Activated CD8-positive, alpha-beta memory T cell treated with anti-CD3 and anti-CD28 coated beads for 4 hours (primary cell): ENCODE measurements at places on chromosomes 5 and 9.

GRCh38 chr5:61313960-61314681, 17.9 kb upstream of the ZSWIM6 start:
- no peak for DNase-seq

DNA sequence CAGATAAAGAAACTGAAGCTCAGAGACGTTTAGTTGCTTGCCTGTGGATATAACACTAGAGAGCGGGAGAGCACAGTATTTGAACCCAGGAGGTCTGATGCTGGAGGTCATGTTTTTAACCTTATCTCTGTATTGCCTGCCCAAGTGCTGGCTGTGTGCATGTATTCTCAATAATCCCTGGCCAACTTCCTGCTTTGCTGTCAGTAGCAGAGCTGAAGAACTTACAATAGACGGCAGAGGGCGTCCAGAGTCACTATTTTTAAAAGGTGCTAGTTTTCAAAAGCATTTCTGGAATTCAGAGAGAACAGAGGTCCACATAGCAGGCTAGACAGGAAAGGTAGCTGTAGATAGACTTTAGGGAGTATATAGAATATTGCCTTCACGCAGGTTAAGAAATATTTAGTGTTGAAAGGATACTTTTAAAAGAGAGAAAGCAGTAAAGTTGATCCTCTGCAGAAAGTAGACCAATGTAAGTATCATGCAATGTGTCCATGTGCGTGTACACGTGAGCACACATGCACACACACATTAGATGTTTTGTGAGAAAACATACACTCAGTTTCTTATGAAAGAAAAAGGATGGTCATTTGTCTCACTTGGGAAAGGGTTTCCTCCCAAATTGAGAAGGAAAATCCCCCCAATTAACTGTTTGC, 46.3 kb downstream of the PTCD2 start:
- DNase-seq = no peak

- DNase-seq = no peak
Observed at GRCh38 chr5:30092548-30092947, 1100.9 kb upstream of the CDH6 start.

DNA sequence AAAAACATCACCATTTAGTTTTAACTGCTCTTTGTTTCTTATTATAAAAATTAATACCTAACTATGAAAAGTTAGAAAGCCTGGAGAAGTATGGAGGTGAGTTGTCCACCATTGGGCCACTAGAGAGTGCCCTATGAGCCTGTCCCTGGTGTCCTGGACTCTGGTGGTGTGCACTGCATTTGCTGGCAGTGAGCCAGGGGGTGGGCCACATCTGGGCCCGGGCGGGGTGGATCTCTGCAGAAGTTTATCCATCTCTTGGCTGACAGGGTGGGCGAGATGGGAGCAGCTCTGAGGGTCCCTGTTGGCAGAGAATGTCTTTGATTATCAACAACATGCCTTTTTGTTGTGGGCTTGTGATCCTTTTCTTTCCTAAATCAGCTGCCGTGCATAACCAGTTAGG, 8.2 kb downstream of the TENT4A start:
- no peak for DNase-seq
